ENCODE measurements at places on chromosomes 5 and 9.

DNA sequence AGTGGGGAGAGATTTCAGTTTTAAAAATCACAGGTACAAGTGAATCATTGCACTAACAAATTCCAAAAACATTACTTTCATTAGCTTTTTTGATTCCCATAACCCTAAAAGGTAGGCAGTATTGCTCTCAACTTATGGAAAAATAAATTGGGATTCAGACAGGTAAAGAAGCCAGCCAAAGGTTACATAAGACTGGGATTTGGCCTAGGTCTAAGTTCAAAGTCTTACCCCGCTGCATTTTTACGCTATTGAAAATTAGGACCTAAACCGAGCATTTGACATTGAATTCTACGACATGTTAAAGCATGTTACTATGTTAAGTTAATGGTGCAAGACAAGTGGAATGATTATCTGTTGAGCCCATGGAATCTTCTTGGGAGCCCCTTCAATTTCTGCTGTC is 89.6 kb downstream of the ENC1 start:
- no peak for DNase-seq

DNA sequence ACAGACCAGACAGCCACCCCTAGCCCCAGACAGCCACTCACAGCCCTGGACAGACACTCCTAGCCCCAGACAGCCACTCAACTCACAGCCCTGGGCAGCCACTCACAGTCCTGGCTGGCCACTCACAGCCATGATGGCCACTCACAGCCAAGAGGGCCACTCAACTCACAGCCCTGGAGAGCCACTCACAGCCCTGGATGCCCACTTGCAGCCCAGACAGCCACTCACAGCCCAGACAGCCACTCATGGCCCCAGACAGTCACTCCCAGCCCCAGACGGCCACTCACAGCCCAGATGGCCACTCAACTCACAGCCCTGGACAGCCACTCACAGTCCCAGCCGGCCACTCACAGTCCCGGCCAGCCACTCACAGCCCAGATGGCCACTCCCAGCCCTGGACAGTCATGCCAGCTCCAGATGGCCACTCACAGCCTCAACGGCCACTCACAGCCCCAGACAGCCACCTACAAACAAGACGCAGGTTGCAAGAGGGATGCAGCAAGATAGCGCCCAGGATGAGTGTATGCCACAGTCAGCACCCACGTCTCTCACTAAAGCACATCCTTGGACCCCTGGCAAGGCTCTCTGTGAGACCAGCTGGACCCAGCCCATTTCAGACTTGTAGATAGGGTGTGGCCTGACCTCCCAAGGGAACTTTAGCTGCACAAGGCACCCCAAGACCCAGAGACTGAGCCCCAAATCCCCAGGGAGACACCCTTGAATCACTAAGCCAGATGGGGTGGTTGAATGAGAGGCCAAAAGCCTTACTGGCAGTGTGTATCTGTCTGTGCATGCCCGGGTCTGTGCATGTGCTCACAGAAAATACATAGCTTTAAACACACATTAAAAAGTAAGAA is 22.4 kb downstream of the ZDHHC11B start:
- DNase-seq: no peak

GRCh38 chr5:158380661-158381060 is 521.7 kb upstream of the CLINT1 start:
- DNase-seq: no peak

- DNase-seq: no peak
Measured at GRCh38 chr9:84394036-84394435, 53.5 kb upstream of the SLC28A3 start.

GRCh38 chr5:77073667-77074066 is 13.4 kb downstream of the ZBED3 start:
- DNase-seq: no peak

DNA sequence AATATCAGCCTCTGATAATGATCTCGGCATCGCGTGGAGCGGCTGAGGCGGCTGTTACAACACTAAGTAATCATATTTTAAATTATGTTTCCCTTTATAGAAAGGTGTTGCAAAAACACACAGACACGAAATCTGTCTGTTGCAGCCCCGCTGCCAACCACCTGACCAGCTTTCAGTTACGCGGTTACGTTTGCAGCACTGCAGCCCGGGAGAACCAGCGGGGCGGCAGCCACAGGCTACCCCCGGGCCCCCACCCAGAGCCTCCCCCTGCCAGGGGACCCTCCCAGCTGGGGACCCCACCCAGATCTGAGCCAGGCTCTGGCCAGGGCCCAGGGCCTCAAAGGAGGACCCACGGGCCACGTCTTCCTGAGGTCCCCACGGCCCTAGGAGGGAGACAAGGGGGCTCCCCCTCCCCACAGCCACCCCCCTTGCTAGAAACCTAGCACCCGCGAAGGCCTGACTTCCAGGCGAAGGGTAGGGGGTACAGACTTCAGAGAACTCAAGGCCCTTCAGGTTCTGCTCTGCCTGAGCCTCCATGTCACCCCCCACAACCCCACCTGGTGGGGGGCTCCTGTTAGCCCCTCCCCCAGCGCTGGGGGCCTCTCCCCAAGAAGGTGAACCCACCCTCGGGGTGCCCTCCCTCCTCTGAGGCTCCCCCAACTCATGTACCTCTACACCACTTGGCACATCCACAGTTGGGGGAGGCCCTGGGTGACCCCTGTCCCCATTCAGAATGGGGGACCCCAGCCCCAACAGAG is 6.0 kb downstream of the NACC2 start:
- no peak for DNase-seq

- peak; percentile 3 for DNase-seq
Measured at GRCh38 chr5:67301285-67301903, 104.8 kb upstream of the CD180 start.

GRCh38 chr9:88777498-88778312 is 213.6 kb upstream of the S1PR3 start:
- DNase-seq: no peak

GRCh38 chr5:141878186-141878710 is at the start of gene PCDH1:
Gene PCDH1, minus strand, starts transcription at chr5:141878410. Its CDS starts 148 bp downstream, at chr5:141878262.
- DNase-seq: no peak

- no peak for DNase-seq
Measured at GRCh38 chr5:4797445-4797844, 342.7 kb upstream of the ADAMTS16 start.

- no peak for DNase-seq
Measured at GRCh38 chr9:122005597-122005996, 87.5 kb downstream of the TTLL11 start.

DNA sequence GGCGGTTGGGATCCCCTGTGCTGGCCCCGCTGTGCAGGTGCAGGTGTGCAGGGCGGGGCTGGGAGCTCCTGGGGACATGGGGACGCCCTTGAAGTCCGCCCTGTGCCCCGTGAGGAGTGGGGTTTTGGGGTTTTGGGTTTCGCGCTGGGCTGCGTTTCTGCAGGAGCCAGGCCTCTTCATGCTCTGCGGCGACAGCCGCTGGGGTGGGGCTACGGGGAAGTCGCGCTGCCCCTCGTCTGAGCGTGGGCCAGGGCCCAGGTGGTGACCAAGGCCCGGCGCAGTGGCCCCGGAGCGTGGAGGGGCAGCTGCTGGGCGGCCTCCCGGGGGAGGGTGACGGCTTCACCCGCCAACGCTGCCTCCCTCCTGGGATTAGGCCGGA is 47.8 kb upstream of the IRX4 start:
- no peak for DNase-seq

DNA sequence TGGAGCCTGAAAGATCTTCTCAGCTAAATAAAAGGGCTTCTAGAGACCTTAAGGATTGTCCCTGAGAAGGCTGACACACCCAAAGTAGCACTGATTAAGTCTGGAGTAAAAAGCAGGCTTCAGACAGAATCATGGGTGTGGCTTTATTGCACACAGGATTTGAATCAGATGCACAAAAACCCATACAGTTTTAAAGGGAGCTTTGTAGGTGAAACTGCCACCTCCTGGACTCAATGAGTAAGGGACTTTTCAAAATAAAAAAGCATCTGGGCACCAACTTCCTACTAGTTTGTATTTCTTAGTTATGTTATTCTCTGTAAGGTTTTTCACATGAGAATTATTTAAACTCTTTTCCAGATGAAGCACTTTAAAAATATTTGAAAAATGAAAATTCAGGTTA is 129.4 kb downstream of the EDIL3 start:
- no peak for DNase-seq

DNA sequence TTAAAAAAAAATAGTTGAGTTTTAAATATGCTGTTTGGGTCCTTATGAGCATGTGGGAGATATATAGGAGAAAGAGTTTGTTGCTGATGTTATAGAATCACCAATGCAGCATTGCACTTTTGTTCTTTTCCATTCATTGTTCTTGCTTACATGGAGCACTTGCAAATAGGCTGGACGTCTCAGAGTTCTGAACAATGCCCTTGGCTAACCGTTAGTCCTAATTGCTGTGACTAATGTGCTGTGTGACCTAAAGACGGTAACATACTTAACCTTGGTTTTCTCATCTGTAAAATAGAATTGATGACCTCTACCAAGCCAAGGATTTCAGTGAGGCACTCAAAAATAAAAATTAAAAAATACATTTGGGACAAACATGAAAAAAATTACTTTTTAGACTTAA is 29.8 kb downstream of the PIK3R1 start:
- no peak for DNase-seq

DNA sequence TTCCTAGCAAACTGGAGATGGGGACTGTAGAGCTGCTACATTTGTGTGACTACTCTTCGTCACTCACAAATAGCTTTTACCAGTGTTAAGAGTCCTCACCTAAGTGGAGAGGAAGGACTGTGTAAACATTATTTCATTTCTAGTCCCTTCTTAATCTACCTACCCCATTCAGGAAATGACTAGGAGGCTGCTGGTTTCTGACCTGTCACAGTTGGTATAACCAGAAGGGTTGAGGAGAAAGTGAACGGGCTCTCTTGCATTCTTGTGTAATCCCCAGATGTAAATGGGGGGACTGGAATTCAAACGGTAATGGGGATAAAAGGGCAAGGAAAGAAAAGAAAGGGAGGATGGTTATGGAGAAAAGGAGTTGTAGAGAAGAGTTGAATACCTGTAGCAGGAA is 35.4 kb upstream of the BNIP1 start:
- no peak for DNase-seq

DNA sequence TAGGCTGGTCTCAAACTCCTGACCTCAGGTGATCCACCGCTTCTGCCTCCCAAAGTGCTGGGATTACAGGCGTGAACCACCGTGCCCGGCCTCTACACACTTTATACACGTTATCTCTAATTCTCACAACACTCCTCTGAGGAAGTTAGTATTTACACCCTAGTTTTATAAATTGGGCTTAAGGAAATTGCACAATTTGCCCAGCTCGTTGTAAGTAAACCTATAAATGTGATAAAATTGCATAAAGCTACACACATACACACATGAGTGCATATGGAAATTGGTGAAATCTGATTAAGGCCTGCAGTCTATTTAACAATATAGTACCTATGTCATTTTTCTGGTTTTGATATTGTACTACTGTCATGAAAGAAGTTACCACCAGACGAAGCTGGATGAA is 4.4 kb upstream of the SLC4A9 start:
- DNase-seq: no peak

- no peak for DNase-seq
Measured at GRCh38 chr5:44797841-44798240, 10.9 kb upstream of the MRPS30 start.

DNA sequence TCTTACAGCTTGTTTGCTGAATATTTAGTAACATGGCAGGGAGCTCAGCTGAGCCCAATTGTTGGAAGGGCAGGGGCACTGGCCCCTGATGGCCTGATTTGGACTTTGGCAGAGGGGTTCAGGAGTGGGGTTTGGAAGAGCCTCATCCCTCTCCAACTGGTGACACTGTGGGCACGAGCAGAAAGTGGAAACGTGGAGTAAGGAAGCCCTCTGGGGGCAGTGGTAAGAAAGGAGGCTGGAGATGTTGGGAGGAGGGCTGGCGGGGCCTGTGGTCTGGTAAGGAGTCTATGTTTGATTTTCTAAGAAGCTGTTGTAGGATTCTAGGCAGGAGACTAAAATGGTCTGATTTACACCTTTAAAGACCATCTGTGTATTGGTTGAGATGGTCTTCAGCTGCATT is 208.9 kb downstream of the HSPA4 start:
- no peak for DNase-seq

DNA sequence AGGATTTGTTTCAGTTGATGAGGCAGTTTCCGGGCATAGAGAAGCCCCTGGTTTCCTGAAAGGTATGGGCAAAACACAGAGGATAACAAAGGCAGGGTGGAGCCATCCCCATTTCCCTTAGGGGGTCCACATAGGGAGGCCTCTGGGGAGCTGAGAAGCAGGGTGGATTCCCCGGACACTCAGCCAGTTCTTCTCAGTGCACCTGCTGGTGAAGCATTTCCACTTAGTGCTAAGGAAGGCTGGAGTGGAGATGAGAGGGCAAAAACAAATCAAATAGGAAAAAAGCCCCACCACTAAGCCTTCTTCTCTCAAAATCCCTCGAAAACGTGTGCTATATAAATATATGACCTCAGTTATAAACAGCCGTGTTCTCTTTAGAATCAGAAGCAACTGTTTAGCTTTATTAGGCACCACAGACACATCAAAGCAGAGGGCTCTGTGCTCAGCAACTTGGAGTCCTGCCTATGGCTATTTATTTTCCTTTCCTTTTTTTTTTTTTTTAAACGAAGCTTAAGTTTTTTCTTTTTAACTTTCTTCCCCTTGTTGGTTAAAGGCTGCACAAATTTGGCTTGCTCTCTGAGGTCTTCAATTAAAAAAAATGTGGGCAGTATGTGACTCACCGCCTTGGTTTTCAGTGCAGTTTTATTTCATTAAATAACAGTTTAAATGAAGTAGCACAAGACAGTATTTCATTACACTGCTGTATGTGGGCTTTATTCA is 67.7 kb downstream of the PRDM6 start:
- DNase-seq: no peak

- no peak for DNase-seq
Measured at GRCh38 chr9:114430457-114430856, 42.7 kb upstream of the AKNA start.

DNA sequence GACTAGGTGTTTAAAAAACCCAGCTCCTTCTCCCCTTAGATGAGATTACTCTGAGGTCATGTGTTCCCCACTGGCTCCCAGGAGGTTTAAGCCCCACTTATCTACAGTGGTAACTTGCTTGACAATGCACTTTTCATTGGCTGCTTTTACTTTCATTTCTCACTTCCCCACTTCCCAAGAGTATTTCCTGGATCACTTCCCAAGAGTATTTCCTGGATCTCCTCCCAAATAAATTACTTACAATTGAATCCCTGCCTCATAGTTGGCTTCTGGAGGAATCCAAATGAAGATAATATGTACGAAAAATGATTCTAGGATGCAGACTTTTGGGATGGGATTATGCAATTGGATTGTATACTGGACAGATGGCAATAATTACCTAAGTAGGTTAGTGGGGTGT is 47.1 kb upstream of the CHSY3 start:
- no peak for DNase-seq

DNA sequence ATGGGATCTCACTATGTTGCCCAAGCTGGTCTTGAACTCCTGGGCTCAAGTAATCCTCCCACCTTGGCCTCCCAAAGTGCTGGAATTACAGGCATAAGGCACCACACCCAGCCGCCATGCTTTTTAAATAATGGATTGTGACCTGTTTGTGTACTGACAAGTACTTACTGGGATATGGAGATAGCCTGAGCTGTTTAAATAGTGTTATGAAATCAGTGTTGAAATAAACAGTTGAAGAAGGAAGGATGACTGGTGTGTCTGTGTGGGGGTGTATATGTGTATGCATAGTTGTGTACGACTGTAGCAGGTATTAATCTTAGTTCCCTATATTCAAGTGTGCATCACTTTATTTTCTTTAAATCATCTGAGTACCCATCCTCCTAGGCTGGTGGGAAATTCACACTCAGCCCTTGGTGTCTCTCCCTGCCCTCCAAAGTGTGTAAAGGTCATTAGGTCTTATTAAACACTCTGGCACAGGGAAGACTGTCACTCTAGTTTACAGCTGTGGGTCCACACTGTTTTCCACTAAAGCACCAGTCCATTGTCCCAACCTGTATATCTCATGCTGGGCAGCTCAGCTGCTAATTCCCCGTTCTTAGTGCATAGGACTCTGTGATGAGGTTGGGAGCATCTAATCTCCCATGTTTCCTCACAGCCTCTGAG is 91.0 kb downstream of the SNX18 start:
- DNase-seq: no peak
